ENCODE measurements at places on chromosomes 1 and 21. TPM values are rescaled to one million over a fixed set of nuclear protein-coding genes. Genes with fewer than 3 reads are reported as not detected.
A peak's percentile ranks its signal among the peaks of the same experiment; 100 is the strongest.

RBBP5 gene
- total RNA-seq, result 62.9 TPM

OR2AK2 gene
- 0.67 TPM for total RNA-seq

FCRL4 gene
- total RNA-seq, result not detected

DNA sequence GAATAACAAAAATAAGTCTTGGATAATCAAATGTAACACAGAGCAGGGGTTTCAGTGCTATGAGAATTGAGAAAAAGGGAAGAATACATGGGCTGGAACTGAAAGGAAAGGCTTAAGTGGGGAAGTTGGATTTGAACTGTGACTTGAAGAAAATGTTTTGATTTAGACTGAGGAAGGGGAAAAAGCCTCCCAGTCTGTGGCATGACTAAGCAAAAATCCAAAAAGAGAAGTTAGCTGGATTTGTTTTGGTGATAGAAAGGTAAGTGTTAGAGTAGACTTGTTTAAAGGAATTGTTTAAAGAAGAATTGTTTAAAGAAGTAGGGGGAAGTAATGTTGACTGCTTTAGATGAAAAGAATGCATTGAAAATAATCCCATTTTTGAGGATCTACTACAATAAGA lies 46.0 kb downstream of the KCNK2 start:
- DNase-seq, result no peak

- DNase-seq, result peak; percentile 83
These were observed 816 bp downstream of the IL6R start for GRCh38 chr1:154405747-154406571.

DNA sequence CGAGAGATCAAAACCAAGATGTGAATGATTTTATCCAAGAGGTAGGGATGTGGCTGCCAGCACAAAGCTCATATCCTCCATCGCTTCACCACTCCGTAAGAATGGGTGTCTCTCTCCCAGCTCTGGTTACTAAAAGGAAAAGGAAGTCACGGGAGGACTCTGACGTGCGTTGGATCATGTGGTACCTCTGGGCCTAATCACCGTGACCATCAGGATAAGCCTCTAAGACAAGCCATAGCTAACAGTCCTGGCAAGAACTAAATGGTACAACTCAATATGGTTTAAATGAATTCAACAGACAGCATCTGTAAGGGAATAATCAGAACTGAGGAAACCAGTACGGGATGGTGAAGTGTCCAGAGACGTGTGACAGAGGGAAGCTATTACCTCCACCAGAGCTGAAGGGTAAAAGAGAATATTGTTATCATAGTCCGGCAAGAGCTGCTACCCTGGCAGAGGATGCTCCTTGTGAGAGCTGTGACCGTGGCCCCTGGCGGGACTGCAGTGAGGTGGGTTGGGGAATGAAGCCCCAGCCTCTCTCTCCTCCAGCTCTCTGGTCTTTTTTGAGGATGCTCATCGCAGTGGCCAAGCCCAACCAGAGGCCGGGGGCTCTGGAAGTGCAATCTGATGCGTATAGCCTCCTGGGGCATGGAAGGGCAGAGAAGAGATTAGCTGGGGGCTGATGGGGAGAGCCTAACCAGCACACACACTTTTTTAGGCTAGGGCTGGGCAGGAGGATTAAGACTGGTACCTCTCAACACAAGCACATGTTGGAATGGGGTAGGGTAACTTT lies 54.2 kb downstream of the KIAA1614 start:
- DNase-seq, result no peak

GRCh38 chr1:54842206-54842915 lies 41.2 kb upstream of the TTC22 start:
- no peak for DNase-seq
